ENCODE measurements at places on chromosomes 6 and 20.

DNA sequence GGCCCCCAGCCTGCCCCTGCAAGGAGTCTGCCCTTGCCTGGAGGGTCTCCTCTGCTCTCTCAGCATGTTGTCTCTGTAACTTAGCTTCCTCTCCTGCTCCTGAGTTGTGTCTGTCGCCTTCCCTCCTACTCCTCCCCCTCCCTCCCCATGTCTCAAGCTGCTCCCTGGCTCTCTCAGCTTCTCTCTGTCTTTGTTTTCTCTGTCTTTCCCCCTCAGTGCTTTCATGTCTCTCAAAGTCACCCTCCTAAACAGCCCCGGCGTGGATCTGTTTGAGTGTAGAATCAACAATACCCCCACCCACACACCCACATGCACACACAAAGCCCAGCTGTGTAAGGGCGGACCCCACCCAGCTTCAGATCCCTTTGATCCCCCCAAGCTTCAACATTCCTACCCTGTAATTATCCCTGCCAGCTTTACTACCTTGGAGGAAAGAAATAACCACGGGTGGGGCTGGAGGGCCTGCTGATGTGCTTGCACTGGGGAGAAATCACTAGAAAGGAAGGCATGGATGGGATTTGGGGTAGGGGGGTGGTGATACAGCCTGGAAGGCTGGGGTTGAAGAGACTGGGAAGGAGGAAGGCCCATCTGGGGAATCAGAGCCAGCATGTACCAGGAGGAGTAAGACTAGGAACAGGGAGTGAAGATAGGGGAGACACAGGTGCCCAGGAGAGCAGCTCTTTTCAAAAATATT is 1.0 kb upstream of the LY6G6D start:
- no peak for DNase-seq

DNA sequence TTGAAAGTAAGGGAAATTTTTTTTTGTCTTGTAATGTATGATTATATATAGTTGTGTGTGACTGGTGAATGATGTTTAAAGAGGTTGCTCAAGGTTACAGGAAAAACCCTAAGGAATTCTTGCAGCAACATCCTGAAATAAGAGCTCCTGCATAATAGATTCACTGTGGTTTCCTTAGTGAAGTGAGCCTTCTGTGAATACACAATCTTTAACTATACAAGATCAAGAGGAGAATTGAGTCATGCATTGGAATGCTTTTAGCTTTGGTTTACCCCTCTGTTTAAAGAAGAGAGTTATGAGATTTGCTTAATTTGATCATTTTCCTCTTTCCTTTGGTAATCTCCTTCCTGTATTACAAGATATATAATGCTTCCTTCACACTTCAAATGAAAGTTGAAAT is 141.6 kb upstream of the EYA4 start:
- DNase-seq = peak; percentile 90

DNA sequence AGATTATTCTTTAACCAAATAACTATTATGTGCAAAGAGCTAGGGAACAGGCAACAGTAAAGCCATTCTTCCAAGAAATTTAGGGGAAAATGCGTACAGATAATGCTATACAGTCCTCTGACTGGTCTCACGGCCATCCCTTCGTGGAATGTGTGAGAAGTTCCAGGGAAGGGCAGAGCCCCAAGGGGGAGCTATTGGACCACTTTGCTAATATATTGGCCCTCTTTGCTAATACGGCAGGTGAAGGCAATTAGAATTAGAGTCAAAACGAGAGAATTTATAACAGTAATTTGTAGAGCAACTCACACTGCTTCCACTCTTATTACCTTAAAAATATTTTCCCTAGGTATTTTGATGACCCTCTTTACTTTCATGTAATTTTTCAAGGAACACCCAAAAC is 140.4 kb downstream of the IMPG1 start:
- peak; percentile 22 for DNase-seq

- peak; percentile 6 for DNase-seq
Measured at GRCh38 chr6:41976794-41977484, 35.3 kb upstream of the CCND3 start.

DNA sequence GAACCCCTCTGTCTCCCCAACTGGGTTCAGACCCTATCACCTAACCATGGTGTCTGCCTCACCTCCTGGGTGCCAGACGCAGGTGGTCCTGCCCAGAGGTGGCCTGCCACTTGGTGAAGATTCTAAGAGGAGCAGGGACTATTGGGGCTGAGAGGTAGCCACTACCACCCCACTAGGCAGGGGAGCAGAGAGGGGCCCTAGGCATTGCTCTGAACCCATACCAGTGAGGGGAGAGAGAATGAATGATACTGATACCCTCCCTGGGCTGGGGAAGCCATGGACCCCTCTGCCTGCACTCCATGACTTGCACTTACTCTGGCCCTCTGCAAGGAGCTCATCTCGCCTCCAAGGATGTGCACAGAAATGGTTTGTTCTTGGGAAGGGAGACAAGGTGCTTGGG is 31.7 kb upstream of the SPDEF start:
- DNase-seq = no peak

- peak; percentile 40 for DNase-seq
Measured at GRCh38 chr6:7051780-7052442, 55.9 kb upstream of the RREB1 start.

- no peak for DNase-seq
Measured at GRCh38 chr6:135183002-135183531, 2.0 kb downstream of the MYB start.

- peak; percentile 22 for DNase-seq
Measured at GRCh38 chr6:43052842-43053544, 658 bp downstream of the CUL7 start.

DNA sequence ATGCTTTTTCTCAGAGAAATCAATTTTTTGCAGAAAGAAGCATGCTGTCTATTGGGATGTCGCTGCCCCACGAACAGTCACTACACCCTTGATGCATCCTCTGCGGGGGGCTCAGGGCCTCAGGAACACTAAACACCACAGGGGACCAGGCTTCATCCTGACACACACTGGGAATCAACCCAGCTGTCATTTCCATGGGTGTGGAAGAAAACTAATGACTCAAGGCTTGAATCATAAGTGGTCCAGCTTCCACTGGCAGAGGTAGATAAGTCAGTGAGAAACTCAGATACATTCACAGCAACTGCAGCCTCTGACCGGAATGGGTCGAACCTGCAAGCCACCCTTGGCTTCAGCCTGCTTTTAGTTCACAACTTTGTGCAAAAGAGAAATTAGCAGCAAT is 81.3 kb upstream of the SPTLC3 start:
- DNase-seq = peak; percentile 66

GRCh38 chr20:38146156-38146555 is 18.9 kb downstream of the TGM2 start:
- DNase-seq = no peak

GRCh38 chr6:67544851-67545452 is 1090.1 kb upstream of the ADGRB3 start:
- no peak for DNase-seq

DNA sequence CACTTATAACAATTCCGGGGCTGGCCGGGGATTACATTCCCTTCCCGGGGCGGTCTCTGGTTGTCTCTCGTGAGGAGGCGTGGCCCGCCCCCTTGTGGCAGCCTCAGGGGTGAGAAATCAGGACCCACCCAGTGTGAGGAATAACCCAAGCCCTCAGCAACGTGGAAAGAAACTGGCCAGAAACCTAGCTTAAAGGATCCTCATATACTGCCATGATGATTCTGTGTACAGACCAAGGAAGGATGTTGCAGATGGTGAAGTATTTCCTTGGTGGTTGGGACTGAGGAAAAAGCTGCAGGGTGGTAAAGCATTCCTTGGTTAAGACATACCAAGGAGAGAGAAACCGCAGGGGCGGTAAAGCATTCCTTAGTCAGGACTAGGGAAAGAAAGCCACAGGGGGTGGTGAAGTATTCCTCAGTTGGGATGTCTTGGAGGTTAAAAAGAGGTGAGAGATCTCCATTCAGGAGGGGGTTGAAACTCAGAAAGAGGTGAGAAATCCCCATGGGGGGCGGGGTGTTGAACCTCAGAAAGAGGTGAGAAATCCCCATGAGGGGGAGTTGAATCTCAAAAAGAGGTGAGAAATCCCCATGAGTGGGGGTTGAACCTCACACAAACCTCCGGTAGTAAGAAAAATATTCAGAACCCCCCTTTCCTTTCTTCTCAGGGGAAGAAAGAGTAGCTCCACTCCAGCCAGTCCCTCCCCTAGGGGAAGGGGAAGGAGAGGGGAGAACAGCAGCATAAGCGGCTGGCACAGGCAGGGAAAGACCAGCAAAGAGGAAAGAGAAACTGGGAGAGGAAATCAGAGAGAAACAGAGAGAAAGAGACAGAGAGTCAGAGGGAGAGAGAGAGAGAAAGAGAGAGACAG is 238.1 kb downstream of the RNGTT start:
- DNase-seq = peak; percentile 93

DNA sequence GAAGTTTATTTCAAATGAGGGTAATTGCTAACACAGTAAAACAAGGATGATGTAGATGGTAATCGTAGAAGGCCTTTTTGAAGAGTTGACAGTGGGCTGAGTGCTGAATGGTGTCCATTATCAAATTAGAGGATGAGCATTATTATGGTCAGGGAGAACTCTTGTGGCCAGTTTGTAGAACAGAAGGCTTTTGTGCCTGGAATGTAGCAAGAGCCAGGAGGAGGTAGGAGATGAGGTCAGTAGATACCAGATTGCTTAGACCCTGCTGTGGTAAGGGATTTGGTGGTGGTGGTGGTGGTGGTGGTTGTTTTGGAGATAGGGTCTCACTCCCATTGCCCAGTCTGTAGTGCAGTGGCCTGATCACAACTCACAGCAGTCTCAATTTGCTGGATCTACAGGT is 6.2 kb downstream of the CSE1L start:
- no peak for DNase-seq

- peak; percentile 47 for DNase-seq
Measured at GRCh38 chr6:128358244-128358776, 162.1 kb downstream of the PTPRK start.

DNA sequence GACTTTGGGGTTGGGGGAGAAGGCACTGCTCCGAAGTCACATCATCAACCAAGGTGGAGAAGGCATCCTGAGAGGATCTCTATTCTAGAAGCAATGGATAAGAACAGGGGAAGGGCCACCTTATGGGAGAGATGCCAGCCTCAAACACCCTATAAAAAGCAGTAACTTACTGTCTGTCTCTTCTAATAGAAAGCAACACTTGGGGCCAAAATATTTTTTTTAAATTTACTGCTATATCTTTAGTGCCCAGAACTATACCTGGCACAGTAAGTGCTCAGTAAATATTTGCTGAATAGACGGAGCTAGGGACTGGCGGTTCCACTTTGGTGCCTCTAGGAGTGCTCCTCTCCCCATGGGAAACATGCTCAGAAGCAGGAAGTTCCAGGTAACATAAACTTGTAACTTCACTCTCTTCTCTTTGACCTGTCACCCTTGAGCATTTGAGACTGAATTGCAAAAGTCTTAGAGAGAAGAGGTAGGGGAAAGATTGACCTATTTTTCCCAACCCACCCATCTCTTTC is 807 bp upstream of the OTOR start:
- no peak for DNase-seq

GRCh38 chr20:45297786-45298497 is 8.7 kb upstream of the RBPJL start:
- DNase-seq = no peak

DNA sequence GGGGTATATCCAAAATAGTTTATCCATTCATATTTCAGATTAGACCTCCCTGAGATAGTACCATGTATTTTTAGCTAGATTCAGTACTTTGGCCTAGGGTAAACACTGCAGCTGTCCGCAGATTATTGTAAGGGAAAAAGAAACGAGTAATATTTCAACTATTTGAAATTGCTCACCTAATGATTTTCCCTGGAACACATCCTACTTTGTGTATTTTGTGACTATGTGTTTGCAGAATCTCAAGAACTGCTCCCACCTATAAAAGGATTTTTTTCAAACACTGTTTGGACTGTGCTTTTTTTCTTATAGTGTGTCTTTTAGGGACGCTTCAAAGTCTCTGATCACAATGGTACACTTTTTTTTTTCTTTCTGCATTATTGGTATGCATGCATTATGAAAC is 42.3 kb downstream of the RGS17 start:
- DNase-seq = no peak

Measured in fibroblast of skin of right biceps (primary cell).